ENCODE measurements at places on chromosomes 5 and 9.

- no peak for DNase-seq
These were observed 48.6 kb downstream of the NMUR2 start for GRCh38 chr5:152356506-152356905.

DNA sequence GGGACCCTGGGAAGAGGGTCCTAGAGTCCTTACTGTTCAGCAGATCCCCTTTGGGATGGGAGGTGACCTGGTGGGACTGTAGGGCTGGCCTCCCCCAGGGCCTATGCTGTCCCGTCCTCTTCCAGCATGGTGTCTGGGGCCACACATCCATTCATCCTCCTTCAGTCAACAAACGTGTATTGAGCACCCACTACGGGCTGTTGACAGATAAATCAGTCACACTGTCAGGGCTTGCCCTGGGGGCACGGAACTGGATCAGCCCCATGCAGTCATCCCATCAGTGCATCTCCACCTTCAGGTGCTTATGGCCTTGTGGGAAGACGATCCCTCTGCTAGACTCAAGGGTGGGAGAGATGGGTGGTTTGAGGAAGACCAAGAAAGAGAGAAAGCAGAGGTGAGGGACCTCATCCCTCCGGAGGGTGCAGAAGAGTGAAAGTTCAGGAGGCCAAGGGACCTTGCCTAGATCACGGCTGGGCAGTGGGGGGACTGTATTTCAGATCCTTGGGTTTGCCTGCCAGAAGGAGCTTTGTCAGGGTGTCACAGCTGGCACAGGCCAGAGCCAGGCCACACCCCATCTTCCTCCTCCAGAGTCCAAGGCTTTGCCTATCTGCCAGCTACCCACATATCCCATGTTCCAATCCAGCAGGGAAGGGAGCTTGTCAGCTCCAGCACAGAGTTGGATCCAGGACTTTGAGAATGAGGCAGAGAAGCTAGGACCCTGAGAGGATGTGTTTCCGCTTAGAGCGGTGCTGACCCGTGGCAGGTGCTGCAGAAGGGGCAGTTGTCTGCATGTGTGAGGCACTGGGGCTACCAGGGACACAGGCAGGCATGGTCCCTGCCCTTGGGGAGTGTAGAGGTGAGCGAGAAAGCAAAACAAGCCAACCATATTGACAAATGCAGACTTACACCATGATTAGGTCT lies 30.5 kb downstream of the COL27A1 start:
- DNase-seq: no peak

DNA sequence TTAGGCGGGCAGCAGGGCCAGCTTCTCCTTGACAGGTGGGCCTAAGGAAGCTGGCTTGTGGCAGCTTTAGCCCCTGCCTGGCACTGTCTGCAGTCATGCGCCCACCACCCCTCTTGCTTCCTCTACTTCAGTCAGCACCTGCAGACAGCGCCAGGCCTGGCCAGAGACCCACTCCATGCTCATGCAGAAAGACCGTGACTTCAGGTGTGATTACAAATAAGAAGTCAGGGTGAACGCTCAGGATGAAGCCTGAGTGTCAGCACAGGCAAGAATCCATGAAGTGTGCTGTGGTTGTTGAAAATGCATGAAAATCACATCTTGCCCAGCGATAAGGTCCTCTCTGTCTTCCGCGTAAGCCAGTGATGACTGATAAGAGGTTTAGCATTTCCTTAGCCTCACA lies 3.4 kb downstream of the CSF2 start:
- no peak for DNase-seq

DNA sequence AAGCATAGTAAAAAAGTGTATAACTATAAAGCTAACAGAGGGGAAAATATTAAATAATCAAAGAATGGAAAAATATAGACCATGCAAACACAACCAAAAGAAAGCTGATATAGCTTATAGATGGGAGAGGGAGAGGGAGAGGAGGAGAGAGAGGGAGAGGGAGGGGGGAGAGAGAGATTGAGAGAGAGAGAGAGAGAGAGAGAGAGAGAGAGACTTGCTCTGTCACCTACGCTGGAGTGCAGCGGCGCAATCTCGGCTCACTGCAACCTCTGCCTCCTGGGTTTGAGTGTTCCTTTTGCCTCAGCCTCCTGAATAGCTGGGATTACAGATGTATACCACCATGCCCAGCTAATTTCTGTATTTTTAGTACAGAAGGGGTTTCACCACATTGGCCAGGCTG lies 110.6 kb downstream of the RAPGEF6 start:
- no peak for DNase-seq

DNA sequence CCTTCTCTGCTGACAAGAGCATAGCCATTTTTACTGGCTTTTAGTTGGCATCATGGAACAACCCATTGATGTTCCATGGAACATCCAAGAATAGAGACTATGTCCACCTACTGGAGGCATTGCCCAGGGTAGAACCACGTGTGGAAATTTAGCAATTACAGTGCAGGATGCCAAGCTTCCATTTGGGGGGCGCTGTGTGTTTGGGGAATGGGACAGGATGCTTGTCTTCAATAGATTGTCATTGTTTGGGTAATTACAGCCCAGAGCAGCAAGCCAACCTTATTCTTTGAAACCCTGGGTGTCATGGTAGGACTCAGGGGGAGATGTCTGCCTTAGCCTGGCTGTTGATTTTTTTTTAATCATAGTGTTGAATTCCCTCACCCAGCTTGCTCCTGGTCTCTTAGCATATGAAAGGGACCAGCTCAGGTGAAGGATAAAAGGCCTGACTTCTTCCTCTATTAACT lies 171.1 kb downstream of the DOCK2 start:
- no peak for DNase-seq

- no peak for DNase-seq
These were observed 39.3 kb upstream of the KIAA1958 start for GRCh38 chr9:112447283-112447761.

DNA sequence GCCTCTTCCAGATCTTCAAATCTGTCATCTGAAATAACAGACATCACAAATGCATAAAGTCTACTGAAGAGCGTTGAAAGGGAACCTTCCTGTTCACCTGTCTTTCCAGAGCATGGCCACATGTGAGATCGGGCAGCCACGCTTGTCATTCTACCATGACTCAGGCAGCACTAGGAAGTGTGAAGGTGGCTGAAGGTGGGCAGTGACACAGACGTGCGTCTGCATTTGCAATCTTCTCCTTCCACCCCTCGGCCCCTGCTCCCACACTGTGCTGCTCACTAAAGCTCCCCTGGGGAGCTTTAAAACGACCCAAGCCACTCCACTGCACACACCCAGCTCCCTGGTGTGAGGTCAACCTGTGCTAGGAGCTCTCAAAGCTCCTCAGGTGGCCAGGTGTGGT lies 2.5 kb downstream of the ENTR1 start:
- DNase-seq: no peak

GRCh38 chr9:87613265-87614111 lies 112.4 kb upstream of the CTSL start:
- DNase-seq: no peak

GRCh38 chr9:117088786-117089185 lies 326.1 kb downstream of the ASTN2 start:
- DNase-seq: no peak

GRCh38 chr5:59254055-59254687 lies 639.4 kb downstream of the PDE4D start:
- DNase-seq: no peak

- DNase-seq: no peak
These were observed 59.5 kb downstream of the TEK start for GRCh38 chr9:27168496-27168895.

GRCh38 chr9:127971357-127972235 lies 9.2 kb downstream of the EEIG1 start:
- no peak for DNase-seq

- no peak for DNase-seq
These were observed 6.9 kb downstream of the RGMB start for GRCh38 chr5:98780390-98780789.

DNA sequence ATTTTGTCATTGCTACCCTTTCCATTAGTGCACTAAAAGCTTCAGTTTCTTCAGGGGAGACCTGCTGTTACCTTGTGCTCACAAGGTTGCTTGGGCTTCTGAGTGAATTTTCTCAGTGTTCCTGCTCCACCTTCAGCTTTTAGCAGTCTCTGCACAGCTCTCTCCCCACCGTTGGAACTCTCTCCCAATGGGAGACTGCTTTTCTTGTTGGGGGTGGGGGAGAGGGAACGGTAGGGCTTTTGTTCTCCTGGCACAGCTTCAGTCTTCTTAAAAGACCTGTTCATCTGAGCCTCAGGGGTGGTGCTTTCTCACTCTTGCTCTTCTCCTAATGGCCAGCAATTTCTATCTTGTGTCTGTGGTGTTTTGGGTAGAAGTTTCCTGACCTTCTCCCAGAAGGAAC lies 915.7 kb downstream of the EFNA5 start:
- DNase-seq: no peak
